ENCODE measurements at places on chromosomes 1 and 21. TPM values are rescaled to one million over a fixed set of nuclear protein-coding genes. Genes with fewer than 3 reads are reported as not detected.

CLCA4 gene
- total RNA-seq = not detected

- no peak for DNase-seq
Observed at GRCh38 chr1:197302775-197303174, 34.7 kb downstream of the CRB1 start.

DNA sequence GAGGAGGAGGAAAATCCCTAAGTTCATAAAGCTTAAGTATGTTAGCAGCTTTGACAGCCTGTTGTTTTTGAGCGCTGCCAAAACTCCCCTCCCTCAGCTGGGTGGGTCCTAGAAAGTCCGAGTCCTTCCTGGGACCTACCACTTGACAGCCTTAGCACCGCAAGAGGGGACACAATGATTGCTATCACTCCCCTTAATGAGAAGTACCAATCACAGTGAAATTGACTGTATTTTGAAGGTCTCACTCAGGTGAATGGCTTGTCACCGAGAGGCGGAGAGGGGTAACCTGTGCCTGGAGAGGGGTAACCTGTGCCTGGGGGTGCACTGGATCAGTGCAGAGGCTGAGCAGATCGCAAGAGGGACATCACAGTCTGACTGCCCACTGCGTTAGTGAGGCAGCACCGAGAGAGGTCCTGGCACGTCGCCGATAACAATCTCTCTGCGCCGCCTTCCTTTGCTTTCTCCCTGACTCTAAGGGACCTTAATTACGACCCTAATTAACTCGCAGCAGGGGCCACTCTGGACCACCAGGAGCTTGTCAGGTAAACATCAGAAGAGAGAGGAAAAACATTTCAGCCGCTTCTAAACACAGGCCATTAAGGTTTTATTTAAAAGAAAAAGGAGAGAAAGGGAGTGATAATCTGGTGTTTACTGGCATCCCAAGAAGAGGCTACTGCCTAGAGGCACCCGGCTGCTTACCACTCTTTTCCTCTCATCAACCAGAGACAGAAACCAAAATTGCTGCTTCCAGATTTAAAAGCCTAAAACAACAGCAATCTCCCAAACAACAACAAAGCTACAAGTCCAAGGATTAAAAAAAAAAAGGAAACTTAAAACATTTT, 25.7 kb upstream of the KCNK1 start:
- DNase-seq = no peak

DNA sequence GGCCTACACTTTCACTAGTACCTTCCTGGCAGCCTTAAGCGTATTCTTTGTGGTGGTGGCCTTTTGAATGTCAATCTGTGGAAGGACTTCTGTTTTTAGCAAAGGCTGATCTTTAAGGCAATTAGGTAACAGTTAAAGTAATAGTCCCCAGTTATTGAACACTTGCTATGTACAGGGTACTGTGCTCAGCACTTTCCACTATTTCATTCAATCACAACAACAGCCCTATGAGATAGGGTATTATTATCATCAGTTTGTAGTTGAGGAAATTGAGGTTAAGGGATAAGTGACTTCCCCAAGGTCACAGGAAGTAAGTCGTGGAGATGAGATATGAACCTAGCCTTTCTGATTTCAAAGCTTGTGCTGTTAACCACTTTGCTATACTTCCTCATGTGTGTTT, 185.7 kb downstream of the ST6GALNAC3 start:
- DNase-seq = no peak

NBPF1 gene
- total RNA-seq = 20.4 TPM

DNA sequence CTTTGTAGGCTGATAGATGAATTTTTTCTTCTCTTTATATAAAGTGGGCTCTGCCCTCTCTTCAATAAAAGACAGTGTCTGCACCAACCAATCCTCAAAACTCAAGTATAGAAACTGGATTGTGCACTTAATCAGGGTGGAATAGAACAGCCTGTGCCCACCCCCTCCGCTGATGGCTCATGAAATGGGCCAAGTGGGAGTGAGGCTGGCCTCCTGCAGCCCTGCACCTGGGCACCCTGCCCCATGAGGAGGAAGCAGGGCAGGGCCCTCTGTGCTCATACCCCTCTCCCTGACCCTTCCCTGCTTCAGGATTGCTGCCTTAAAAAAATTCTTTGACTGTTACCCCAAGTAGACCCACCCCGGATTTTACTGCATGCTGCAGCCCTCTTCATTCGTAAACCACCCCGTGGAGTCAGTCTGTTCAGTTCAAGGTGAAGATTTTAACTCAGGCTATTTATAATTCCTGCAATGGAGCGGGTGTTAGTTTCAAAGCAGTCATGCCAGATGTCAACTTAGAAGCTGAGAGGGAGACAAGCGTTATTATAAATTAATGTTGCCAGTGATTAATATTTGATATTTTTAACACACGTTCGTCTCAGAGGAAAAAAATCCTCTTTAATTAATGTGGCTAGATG, 15.8 kb downstream of the PROK1 start:
- DNase-seq = no peak

- no peak for DNase-seq
Observed at GRCh38 chr1:60657926-60658325, 424.4 kb upstream of the NFIA start.

DNA sequence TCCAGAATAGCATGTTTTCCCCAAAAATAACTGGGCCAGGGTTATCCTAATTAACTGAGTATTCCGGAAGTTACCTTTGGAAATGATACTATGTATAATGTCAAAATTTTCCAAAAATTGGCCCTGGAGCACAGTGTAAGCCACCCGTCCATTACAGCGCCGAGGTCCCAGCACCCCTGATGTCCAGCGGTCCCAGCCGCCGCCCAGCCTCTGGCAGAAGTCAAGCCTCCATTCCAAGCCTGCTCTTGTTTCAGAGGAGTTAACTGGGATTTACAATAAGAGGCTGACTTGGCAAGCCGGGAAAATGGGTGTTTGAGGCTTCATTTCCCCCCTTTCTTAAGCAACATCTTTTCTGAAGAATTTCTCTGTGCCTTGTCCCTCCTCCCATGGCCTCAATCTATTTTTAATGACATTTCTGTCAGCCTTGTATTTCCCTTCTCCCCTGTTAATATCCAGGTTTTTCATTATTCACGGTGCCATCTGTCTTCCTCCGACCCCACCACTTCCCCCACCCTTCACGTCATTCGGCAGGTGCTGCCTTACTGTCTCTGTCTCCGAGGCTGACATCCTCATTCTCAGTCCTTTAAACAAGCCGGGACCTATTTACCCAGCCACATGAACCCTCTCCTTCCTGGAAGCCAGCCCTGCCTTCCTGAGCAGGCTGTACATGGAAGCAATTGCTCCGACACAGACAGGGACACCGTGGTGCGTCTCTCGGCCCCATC, 490.9 kb downstream of the NPHP4 start:
- DNase-seq = no peak

GRCh38 chr1:209037064-209037463, 546.5 kb upstream of the CAMK1G start:
- DNase-seq = no peak

Data from dermis microvascular lymphatic vessel endothelial cell (primary cell).